ENCODE measurements at places on chromosomes 6 and 20.
A peak's percentile ranks its signal among the peaks of the same experiment; 100 is the strongest.

DNA sequence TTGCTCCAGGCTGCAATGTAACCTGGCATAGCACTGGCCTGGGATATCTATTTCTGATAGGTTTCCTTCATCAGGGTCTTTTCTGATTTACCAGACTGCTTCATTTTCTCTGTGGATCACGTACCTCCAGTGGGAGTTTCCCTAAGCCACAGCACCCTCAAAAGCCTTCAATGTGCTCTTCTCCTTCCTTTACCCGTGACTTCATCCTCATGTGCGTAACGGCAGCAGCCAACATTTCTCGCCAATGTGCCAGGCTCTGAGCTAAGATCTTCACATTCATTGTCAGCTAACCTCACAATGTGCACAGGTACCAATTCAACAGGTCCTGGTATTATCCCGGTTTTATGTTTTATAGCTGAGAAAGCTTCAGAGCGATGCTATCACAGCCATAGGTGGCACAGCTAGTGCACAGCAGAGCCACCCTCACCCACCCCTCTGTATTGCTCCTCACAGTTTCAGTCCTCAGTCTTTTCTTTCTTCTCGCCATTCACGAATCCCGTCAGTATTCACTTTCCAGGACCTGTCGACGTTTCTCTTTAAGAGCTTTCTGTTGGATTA lies 58.2 kb downstream of the TNFAIP3 start:
- no peak for DNase-seq

GRCh38 chr20:53925651-53926401 lies 144.6 kb downstream of the BCAS1 start:
- DNase-seq, result no peak

GRCh38 chr6:47439348-47439668 lies 38.3 kb upstream of the CD2AP start:
- DNase-seq, result no peak

- DNase-seq, result no peak
Measured at GRCh38 chr6:149362289-149362688, 37.8 kb upstream of the SUMO4 start.

- DNase-seq, result peak; percentile 5
Measured at GRCh38 chr20:52047811-52048764, 143.5 kb downstream of the ZFP64 start.

DNA sequence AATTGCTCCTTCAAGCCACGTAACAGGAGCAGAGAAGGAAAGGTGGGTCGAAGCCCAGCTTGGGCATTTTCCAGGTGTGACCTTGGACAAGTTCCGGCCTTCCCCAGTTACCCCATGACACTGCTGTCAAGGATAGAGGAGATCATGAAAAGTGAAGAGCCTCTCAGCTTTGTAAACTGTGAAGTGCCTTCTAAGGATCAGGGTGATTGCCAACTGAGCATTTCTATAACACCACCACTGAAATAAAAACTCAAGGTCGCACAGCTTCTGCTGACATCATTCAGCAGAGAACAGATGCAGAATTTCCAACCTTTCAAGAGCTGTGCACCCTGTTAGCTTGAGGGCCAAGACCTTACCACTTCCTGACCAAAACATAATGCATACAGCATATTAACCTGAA lies 24.0 kb upstream of the ZMYND8 start:
- no peak for DNase-seq

GRCh38 chr6:106997392-106998158 lies 23.0 kb upstream of the CD24 start:
- DNase-seq, result peak; percentile 28

GRCh38 chr6:156980515-156980914 lies 203.3 kb downstream of the ARID1B start:
- no peak for DNase-seq

- DNase-seq, result peak; percentile 35
Measured at GRCh38 chr6:156379392-156380289, 397.5 kb upstream of the ARID1B start.

- no peak for DNase-seq
Measured at GRCh38 chr20:40744072-40744817, 55.2 kb upstream of the MAFB start.

DNA sequence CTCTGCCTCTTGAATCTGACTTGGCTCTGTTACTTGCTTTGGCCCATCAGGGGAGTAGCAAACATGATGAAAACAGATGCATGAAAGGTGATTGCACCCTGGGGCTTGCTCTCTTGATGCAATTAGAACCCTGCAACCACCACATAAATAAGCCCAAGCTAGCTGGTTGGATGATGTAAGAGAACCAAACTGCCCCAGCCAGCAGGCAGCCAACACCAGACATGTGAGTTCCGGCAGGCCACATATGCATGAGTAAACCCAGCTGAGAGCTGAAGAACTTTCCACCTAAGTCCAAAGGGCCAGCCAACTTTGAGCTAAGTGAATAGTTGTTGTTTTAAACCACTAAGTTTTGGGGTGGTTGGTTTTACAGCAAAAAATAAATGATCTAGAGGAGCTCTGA lies 268.4 kb downstream of the FARS2 start:
- DNase-seq, result no peak

DNA sequence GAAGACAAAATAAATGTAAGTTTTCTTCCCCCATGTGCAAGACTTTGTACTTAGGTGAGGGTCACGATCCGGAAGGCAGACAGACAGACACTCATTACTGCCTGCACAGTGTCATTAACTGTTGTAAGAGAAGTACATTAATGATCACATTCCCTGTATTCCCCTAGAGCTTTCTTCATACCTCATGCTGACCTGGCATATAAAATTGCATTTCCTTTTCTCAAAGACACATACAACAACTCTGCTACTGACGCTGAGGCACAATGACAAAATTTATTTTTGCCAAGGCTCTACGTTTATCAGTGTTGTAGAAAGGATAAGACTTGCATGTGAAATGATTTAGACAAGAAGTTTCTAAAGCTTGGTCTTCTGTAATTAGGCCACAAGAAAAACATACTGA lies 3.0 kb upstream of the SYCP2 start:
- no peak for DNase-seq

- peak; percentile 14 for DNase-seq
Measured at GRCh38 chr6:17334265-17334664, 53.1 kb downstream of the RBM24 start.

DNA sequence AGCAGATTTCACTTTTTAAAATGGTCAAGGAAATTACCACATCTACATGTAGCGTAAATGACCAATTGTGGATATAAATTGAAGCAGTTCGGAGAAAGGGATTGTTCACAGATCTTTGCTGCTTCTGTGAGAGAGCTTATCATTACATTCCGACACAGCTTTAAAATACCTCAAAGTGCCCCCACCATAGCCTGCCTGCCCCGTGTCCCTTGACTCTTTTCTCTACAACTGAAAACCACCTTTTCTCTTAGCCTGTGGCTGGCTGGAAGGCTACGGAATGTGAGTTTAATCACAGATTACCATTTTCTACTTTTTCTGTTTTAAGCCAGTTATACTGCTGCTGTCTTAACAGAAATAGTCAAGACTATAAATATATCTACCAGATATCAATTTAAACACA lies 347.2 kb upstream of the MAP3K7 start:
- no peak for DNase-seq

GRCh38 chr6:111870742-111871064 lies 2.5 kb downstream of the FYN start:
- DNase-seq, result no peak

DNA sequence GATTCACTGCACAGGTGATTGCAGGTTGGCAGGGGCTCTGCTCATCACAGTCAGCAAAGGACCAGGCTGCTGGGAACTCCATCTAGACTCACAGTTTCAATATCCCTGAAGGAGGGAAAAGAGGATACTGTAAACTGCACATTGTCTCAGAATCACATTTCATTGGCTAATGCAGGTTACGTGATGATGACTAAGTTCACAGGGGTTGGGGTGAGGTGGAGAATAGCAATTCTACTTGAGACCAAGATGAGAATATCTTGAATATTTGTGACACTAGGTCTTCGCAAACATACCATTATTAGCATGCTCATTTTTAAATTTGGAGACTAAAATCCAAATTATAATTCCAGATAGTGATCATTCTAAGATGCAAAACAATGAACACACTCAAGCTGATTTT lies 208.5 kb upstream of the CITED2 start:
- DNase-seq, result no peak

DNA sequence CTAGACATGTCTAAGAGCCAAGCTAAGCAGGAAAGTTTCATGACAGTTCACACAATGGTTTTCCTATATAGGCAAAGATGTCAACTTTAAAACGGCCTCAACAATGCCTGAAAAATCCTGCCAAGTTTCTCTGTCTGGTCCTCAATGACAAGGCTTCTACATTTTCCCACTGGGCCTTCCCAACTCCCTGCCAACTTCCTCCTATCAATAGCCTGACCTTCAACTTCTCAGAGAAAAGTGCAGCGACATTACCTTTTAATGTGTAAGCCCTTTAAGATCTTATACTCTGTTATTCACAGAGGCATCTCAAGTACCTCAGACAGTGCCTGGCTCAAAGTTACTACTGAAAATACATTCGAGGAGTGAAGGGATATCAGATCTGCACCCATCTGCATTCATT lies 56.2 kb upstream of the BTBD3 start:
- DNase-seq, result no peak

Data from umbilical cord (tissue), 2 donors.